ENCODE measurements at places on chromosomes 12 and 14.

DNA sequence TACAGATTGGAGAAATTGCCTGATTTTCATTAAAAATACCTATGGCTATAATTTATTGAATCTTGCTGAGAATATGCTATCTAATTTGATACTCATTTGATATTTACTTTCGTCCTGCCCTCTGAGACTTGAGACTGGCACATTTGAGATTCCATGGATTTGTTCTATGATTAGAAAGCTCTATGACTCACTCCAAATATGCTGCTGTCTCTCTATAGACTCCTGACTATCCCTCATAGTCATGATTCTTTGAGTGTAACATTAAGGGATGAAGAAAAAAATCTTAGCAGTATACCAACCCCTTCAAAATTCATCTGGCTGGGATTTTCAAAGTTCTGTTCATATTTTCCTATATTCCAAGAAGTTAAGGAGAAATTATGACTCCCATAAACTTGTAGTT is 191.9 kb downstream of the LRIG3 start:
- no peak for DNase-seq

DNA sequence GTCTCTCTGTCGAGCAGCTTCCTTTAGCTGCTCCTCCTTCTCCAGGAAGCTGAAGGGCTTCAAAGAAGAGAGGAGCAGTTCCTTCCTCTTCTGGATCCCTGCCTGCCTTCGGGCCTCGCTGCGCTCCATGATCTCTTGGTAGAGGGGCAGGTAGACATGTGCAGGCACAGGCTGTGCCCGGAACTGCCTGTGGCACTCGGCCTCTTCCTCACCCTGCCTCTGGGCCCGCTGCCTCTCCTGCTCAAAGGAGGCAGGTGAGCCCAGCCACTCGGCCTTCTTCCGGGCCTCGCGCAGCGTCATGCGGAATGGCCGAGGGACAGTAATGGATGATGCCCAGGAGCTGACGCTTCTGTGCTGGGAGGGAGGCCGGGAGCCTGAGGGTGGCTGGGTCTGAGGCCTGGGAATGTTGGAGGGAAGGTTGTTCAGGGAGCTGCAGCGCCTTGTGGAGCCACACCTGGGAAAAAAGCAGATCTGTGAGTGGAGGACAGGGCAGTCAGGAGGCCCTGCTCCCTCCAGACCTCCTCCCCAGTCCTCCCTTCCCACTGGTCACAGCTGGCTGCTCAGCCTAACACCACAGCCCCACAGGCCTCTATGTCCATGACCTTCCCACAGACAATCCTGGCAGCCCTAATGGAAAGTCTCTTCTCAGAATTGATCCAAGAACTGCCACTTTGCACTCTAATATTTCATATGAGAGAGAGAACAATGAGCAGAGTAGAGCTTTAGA is 5.3 kb downstream of the FAM161B start:
- no peak for DNase-seq

DNA sequence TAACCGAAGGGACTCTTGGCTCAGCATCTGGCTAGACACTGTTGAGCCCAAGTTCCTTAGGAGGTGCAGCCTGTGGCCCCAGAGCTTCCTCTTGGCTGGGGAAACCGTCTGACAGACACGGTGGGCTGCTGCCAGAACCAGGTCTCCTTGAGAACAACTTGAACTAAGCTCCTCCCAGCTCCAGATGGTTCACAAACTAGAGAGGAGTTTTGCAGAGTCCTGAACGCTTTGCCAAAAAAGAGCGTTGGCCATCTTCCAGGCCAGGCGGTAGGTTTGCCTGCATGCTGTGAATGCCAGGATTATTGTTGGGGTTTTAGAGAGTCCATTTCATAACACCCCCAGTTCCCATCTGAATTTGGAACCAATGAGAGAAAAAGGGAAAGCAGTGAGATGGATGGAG is 399.8 kb downstream of the RGS6 start:
- DNase-seq, result no peak

- no peak for DNase-seq
Observed at GRCh38 chr12:54937376-54937775, 47.2 kb downstream of the TESPA1 start.
